SK-MEL-5 (cell line): ENCODE measurements at places on chromosomes 4 and X.

- DNase-seq: no peak
Observed at GRCh38 chrX:47456080-47456479, 26.9 kb downstream of the ZNF41 start.

- DNase-seq: no peak
Observed at GRCh38 chr4:112289407-112290253, 3.9 kb upstream of the TIFA start.

- DNase-seq: peak; percentile 11
Observed at GRCh38 chr4:84058201-84058600, 440.9 kb downstream of the NKX6-1 start.

- DNase-seq: no peak
Observed at GRCh38 chr4:5619913-5620625, 88.3 kb downstream of the EVC2 start.

GRCh38 chrX:18833071-18833731 is 125.8 kb downstream of the PPEF1 start:
- DNase-seq: no peak

- DNase-seq: no peak
Observed at GRCh38 chr4:153566631-153567150, 100.5 kb downstream of the TMEM131L start.

- DNase-seq: peak; percentile 83
Observed at GRCh38 chrX:55451990-55452832, at the start of gene MAGEH1. Gene MAGEH1, plus strand, starts transcription at chrX:55452127. Its CDS starts 248 bp downstream, at chrX:55452375.

- DNase-seq: no peak
Observed at GRCh38 chr4:22881411-22881810, 188.7 kb downstream of the GBA3 start.

DNA sequence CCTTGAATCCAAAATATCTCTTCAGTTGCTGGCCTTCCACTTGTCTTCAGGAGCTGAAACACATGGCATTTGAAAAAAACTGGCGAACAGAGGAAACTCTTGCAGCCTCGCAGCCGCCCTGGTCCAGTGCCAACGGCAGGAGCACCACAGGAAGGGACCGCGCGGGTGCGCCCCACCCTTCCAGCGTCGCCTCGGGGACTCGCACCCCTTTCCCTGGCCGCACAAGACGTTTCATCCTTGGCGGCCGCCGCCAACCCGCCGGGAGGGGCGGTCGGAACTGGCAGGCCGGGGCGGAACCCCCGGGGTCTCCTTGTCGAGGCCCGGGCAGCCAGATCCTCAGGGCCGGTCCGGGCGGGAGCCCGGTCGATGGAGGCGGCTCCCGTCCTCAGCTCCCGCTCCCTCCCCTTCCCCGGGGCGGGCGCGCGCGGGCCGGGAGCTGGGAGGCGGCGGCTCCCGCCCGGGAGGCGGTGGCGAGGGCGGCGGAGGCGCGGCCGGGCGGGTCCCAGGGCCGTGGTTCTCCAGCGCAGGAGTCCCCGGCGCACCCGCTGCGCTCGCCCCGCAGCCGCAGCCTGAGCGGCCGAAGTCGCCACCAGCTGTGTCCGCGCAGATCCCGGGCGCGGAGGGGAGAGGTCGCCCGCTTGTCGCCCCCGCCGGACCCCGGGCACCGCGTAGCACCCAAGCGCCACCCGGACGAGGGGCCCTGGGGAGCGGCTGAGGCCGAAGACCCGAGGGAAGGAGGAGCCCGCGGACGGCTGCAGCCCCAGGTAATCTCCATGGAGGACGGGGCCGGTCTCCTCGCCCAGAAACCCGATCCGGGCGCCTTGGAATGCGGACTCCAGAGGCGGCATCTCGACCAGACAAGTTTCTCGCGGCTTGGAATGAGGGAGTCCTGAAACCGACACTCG is 886 bp upstream of the NDST3 start:
- peak; percentile 40 for DNase-seq

- DNase-seq: no peak
Observed at GRCh38 chrX:47390780-47391179, 20.4 kb downstream of the ZNF157 start.

- no peak for DNase-seq
Observed at GRCh38 chr4:147732518-147733235, 789 bp downstream of the ARHGAP10 start.

DNA sequence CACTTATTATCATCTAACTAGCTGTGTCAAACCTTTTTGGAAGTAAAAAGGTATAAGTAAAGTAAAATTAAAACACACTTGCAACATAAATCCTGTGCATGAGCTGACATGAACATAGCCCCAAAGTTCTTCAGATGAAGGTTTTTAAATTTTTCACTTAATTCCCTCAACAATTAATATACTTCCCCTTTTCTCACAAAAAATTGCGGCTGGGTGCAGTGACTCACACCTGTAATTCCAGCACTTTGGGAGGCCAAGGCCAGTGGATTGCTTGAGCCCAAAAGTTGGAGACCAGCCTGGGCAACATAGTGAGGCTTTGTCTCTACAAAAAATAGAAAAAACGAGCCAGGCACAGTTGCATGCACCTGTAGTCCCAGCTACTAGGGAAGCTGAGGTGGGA is 16.8 kb downstream of the RASGEF1B start:
- no peak for DNase-seq

DNA sequence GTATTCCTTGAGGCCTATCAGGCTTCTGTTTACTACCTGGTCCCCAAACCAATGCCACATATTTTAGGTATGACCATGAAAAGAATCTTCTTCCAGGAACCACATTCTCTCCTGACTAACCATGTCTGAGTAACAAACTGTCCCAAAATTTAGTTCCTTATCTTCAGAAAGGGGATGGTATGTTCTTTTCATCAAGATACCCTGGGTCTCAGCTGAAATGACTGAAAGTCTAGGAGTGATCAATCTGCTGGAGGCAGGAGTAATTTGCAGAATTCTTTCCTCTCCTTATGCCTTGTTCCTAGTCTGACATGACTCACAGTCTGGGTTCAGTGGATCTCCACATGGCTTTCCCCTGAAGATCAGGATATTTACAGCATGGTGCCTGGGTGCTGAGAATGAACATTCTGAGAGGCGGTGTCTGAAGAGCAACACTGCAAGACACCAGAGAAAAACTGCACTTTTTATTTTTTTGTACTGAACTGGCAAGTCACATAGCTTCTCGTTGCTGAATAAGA is 665.5 kb downstream of the TLL1 start:
- no peak for DNase-seq

GRCh38 chr4:15182600-15183220 is 180.4 kb downstream of the CPEB2 start:
- DNase-seq: no peak

GRCh38 chrX:56788717-56789122 is 59.7 kb downstream of the NBDY start:
- DNase-seq: no peak

DNA sequence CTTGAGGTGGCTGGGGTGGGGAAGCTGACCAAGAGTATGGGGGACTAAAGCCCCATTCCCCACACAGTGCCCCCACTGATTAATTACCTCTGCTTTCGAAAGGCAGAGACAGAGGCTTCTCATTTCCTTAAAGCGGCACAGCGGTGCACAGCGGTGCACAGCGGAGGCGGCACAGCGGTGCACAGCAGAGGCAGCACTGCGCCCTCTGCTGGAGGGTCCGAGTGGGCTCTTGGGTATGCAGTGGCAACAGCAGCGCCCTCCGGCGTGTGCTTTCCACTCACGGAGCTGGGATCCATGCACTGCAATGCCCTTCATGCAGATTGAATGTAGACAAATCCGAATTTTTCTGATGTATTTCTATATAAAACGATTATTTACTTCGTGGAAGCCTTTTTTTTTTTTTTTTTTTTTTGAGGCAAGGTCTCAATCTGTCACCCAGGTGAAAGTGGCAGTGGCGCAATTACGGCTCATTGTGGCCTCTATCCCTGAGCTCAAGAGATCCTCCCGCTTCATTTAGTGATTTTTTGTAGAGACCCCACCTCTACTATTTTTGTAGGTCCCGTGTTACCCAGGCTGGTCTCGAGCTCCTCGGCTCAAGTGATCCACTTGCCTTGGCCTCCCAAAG is 19.7 kb upstream of the PRPS2 start:
- DNase-seq: peak; percentile 75

DNA sequence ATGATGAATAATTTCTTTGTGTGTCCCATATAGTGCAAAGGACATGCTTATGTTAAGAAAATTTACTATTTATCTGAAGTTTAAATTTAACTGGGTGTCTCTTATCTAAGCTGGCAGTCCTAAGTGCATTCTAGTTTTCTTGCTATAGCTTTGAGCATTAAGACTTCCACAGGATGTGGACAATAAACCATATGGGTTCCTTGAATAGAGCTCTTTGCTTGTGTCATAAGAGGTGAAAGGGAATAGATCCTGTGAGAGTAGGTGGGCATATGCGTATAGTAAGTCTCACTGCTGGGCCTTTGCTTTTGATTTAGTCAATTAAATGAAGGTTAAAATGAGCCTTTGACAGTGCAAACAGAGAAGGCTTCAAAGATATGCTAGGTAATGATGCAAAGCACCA is 223.4 kb upstream of the GYPA start:
- DNase-seq: no peak

- DNase-seq: no peak
Observed at GRCh38 chrX:74324131-74324530, 20.2 kb downstream of the ZCCHC13 start.

DNA sequence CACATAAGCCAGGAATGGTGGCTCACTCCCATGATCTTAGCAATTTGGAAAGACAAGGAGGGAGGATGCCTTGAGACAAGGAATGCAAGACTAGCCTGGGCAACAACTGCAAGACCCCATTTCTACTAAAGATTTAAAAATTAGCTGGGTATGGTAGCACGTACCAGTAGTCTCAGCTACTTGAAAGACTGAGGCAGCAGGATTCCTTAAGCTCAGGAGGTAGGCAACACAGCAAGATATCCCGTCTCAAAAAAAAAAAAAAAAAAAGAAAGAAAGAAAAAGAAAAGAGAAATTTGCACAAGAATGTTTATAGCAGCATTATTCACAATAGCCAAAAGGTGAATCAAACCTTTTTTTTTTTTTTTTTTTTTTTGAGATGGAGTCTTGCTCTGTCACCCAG is 29.7 kb downstream of the PDS5A start:
- DNase-seq: no peak

DNA sequence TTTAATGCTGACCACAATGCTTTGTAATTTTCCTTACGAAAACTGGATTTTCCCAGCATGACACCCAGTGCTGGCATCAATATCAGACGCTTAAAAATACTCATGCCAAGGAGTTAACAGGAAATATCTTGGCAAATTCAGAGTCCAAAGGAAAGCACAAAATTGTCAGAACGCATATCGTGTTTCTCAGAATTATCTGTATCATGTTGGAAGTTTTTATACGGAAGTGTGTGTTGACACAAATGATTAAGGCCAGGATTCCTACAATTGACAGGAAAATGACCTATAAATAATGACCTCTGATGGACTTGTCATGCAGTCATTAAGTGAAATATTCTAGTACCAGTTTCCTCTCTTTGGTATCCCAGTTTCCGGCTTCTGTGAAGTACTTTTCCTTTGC is 132.1 kb upstream of the TLL1 start:
- DNase-seq: no peak

DNA sequence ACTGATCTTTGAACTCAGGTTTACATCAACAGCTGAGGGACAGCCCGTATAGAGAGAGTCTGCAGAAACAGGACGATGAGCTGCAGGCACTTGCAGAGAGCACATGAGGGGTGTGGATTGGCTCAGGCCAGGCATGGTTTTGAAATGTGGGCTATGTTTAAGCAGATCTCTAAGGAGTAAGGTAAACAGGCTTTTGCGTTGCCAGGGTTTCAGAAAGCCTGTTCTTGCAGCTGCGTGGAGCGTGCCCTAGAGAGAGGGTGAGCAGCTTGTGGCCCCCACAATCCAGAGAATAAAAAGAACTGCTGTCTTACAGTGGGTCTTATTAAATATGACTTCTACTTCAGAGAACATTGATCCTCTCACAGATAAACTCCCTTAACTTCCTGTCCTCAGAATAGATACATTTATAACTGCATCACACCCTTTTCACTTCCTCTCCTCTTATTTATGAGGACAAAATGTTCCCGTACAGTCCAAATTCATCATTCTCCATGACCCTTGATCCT is 64.1 kb downstream of the TMA16 start:
- no peak for DNase-seq

- no peak for DNase-seq
Observed at GRCh38 chr4:119082661-119083060, 53.0 kb upstream of the MYOZ2 start.

GRCh38 chr4:103429283-103429682 is 231.1 kb upstream of the CENPE start:
- DNase-seq: peak; percentile 39

DNA sequence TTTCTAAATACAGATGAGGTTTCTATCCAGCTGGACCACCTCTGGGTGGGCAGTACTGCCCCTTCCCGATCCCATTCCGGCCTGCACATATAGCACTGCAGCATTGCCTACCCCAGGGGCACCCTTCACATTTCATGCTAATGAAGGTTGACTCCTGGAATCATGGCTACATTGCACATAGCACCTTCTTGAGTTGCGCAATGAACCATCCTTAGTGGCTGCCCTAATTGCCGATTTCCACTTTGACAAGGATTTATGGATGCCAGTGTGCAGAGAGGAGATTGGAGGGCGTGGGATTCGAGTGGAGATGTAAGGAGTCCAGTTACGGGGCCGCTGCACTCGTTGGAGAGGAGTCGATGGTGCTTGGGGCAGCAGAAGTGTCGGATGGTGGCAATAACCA is 229.0 kb downstream of the FRMPD4 start:
- no peak for DNase-seq

GRCh38 chr4:140186651-140187315 is 32.8 kb upstream of the MAML3 start:
- no peak for DNase-seq

DNA sequence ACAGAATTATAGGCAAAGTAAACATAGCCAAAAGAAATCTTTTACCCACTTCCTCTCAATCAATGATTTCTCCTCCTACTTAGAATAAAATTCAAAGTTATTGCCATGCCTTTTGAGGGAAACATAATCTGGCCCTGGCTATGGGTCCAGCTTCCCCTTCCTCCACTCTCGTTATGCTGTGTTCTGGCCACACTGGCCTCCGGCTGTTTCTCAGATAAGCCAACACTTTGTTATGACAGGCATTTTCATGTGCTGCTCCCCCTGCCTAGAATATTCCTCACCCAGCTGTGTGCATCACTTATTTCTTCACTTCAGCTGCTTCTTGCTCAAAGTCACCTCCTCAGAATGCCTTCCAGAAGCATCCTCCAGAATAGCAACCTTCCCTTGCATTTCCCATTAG is 386.6 kb upstream of the AADAT start:
- no peak for DNase-seq

- no peak for DNase-seq
Observed at GRCh38 chrX:38363046-38363445, 10.6 kb downstream of the OTC start.

GRCh38 chr4:64784125-64784524 is 374.9 kb upstream of the TECRL start:
- DNase-seq: no peak

DNA sequence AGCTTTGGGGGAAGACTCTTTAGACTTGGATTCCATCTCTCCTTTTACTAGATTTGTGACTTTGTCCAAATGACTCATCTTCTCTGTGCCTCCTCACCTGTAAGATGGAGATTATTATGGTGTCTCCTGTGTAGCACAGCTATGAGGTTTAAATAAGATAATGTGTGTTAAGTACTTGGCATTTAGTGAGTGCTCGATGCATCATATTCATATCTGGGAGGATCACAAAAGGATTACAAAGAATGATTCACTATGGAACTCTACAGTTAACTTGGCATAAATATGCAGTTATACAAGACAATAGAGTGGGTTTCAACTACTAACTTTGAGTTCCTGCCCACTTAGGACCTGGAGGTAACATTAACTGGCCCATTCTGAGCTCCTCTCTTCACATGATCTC is 2.3 kb downstream of the GBA3 start:
- DNase-seq: no peak
